ENCODE measurements at places on chromosomes 7 and 10. TPM values are rescaled to one million over a fixed set of nuclear protein-coding genes. Genes with fewer than 3 reads are reported as not detected.

DNA sequence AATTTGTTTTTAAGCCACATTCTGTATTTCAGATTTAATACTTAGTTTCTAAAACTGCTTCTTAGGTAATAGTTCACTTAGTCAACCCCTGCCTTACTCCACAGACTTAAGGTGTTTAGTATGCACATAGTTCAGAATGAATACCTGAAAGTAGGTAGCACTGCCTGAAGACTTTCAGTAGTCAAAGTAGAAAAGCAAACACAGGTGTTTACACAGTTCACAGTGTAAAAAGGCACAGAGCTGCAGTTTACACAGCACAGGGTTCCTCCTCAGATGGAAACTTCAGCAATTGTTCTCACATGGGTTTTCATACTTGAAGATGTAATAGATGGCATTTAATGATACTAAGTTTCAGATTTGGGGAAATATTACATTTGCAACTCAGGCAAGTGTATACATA, 3.1 kb upstream of the PKD1L1 start:
- H3K4me3 ChIP-seq = no peak overlapping the region
- no peak overlapping the region for H3K27ac ChIP-seq
- peaks cover 35% of the 10 kb centered on the region for H3K4me1 ChIP-seq
- no peaks in the 10 kb centered on the region for H3K27me3 ChIP-seq
- H3K36me3 ChIP-seq = no peaks in the 10 kb centered on the region

GRCh38 chr7:81534996-81535395, 234.9 kb downstream of the HGF start:
- no peaks in the 10 kb centered on the region for H3K27me3 ChIP-seq
- no peaks in the 10 kb centered on the region for H3K36me3 ChIP-seq
- H3K4me1 ChIP-seq = no peaks in the 10 kb centered on the region
- DNase-seq = no peak
- no peak overlapping the region for H3K27ac ChIP-seq
- no peak overlapping the region for H3K4me3 ChIP-seq

DNA sequence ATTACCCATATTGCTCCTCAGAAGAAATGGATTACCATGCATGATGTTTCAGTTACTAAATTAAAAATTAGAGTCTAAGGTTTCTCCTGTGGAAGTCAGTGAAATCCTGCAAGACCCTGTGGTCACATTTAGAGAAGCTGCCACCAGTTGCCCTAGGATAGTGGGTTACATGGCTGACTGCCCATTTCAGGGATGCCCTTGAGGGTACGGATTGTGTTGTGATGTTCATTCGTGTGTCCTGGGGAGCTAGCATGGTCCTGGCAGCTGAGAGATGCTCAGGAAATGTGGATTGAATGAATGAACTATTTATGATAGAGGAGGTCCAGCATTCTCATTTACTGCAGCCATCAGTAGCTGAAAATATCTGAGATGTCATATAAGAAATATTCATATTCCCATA, 55.1 kb downstream of the TMEM178B start:
- no peak overlapping the region for H3K27ac ChIP-seq
- H3K4me3 ChIP-seq = no peak overlapping the region

DNA sequence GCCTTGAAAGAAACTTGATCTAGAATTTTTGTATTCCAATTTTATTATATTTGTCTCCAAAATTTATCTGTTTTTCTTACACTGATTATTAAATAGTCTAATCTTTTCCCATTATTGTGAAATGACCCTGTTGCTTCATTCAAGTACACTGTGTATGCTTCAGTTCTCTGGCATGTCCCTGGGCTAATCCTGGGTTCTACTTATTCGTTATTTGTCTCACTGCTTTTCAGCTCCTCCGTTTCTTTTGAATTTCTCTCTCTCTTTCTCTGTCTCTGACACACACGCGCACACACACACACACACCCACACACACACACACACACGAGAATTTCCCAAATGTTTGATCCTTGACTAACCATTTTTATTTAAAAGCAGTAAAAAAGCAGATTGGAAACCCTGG, 768.6 kb downstream of the NRG3 start:
- no peaks in the 10 kb centered on the region for H3K36me3 ChIP-seq
- H3K27ac ChIP-seq = no peak overlapping the region
- DNase-seq = no peak
- H3K27me3 ChIP-seq = no peaks in the 10 kb centered on the region
- H3K4me3 ChIP-seq = no peak overlapping the region

- H3K27ac ChIP-seq = no peak overlapping the region
- H3K27me3 ChIP-seq = no peaks in the 10 kb centered on the region
- H3K4me3 ChIP-seq = no peak overlapping the region
- no peak for DNase-seq
- H3K4me1 ChIP-seq = no peaks in the 10 kb centered on the region
Measured at GRCh38 chr7:114823290-114823689, 98.6 kb upstream of the MDFIC start.

DNA sequence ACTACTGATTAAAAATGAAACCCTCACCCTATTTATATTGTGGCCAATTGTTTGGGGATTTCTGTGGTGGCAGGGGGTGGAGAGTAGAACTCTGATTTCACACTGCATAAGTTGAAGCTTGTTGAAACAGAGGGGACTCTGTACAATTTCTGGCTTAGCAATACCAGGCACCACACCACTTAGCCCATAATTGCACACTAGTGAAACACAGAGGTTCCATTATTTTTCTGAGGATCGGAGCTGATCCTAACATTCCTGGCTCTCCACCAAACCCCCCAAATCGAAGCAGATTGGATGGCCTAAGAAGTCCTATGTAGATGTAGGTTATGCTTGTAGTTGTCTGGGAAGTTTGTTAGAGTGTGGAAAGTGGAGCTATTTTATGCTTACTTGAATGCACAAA, 47.0 kb downstream of the PTN start:
- no peak overlapping the region for H3K4me3 ChIP-seq
- no peaks in the 10 kb centered on the region for H3K36me3 ChIP-seq
- no peaks in the 10 kb centered on the region for H3K27me3 ChIP-seq
- H3K4me1 ChIP-seq = no peaks in the 10 kb centered on the region
- no peak overlapping the region for H3K27ac ChIP-seq

The THAP5 gene
- 16.4 TPM for total RNA-seq

The UNC5B gene
- 231 TPM for total RNA-seq

The FAM25G gene
- not detected for total RNA-seq
